ENCODE measurements at places on chromosomes 7 and 10. TPM values are rescaled to one million over a fixed set of nuclear protein-coding genes. Genes with fewer than 3 reads are reported as not detected.

CLCN1 gene
- total RNA-seq: not detected

DNAH11 gene
- total RNA-seq: 1.1 TPM

RELN gene
- 59.0 TPM for total RNA-seq

DNA sequence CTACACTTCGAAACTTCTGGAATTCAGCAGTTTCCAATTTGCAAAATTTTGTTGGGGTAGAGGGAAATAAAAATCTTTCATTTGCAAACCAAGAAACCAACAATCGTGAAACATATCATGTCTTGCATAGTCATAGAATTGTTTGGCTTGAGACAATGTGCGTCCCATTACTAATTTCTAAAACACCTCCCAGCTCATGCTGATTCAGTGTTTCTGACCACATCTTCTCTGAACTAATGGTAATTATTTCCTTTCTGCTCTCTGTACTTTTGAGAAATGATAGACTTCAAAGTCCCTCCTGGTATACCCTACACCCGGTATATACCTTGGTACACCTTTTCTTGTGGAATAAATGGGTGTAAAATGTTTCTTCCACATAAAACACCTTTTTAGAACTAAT is 41.8 kb upstream of the TSPAN13 start:
- DNase-seq: no peak

- DNase-seq: peak; percentile 76
These were observed 134.4 kb downstream of the ITGA8 start for GRCh38 chr10:15585303-15585715.

GRCh38 chr10:70255329-70256299 is 22.4 kb upstream of the PPA1 start:
- peak; percentile 54 for DNase-seq

GRCh38 chr7:36668080-36668479 is 56.2 kb downstream of the AOAH start:
- no peak for DNase-seq

- DNase-seq: no peak
These were observed 431.8 kb downstream of the RPS24 start for GRCh38 chr10:78465431-78465830.
